Iris pigment epithelial cell (primary cell): ENCODE measurements at places on chromosomes 12 and 14.

DNA sequence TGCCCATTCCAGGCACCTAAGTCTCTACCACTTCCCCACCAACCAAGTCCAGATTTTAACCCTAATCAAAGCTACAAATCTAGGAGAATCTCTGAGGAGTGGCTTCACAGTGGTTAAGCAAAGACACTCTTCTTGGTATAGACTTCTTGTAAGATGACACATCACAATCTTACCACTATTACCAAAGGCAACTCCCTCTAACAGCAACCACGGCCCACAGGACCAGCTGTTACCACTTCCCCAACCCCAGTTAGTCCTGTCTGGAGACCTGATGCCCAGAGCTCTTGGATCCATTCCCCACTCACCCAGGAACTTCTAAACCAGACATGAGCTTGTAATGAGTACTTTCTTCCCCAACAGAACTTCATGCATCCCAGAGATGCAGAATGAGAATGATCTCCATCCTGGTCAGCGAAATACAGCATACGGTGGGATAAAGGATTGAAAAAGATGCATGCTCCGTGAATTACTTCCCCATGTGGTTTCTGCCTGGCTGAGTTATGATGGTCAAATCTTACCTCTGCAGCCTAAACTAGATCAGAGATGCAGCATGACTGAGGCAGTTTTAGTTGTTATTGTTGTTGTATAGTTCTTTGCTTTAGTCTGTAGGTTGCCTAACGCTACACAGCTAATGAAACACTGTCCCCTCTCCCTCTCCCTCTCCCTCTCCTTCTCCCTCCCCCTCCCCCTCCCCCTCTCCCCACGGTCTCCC lies 87.7 kb upstream of the FOXN3 start:
- DNase-seq = peak; percentile 78

DNA sequence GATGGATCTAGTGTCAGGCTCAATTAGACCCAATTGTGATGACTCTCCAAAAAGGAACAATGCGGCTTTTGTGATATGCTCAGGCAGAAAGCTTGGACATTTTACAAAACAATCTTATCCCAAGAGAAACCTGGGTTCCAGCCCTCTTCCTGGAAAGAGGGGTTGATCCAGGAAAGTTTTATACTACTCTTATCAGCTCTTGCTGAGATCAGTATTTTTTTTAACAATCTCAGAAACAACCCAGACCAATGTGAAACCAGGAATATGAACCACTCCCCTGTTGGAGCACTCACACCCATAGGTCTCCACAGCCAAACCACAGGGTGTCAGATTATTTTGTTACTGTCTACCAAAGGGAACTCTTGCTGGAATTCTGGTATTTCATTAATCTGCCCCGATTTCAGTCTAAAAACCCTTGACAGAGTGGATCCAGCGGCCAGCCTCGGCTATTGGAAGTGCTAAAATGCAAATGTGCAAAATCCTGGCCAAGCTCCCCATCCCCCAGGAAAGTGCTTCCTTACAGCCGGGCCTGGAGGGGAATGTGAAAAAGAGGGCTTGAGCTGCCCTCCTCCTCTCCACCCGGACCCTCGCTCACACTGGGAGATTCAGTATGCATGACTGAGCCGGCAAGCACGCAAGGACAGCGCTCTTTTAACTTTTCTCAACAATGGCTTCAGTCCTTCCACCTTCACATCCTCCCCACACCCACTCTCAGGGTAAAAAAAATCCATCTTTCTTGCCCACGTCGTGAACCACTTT lies 4.0 kb downstream of the FBXL14 start:
- DNase-seq = peak; percentile 56

GRCh38 chr14:49623941-49624839 lies 3.6 kb downstream of the MGAT2 start:
- DNase-seq = peak; percentile 40

- peak; percentile 61 for DNase-seq
These were observed 41.9 kb downstream of the ATP23 start for GRCh38 chr12:57983146-57983857.

DNA sequence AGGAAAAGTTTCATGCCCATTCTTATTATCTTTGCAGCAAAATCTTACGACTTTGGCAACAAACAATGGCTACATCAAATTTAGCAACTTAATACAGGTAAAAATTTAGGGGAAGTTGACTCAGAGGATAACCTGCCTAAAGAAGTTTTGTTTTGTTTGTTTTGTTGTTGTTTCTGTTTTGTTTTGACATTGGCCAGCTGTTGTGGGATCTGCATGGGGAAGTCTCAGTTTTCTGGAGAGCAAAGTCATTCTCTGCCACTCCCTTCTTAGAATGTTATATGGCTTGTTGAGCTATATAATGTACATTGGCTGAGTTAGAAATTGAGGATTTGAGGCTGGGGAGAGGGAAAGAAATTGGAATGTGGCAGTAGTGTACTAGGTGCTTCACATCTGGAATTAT lies 109.5 kb downstream of the NT5DC3 start:
- no peak for DNase-seq

- DNase-seq = no peak
These were observed 10.1 kb upstream of the TC2N start for GRCh38 chr14:91877376-91877915.

- no peak for DNase-seq
These were observed 23.5 kb upstream of the BHLHE41 start for GRCh38 chr12:26148291-26148690.

DNA sequence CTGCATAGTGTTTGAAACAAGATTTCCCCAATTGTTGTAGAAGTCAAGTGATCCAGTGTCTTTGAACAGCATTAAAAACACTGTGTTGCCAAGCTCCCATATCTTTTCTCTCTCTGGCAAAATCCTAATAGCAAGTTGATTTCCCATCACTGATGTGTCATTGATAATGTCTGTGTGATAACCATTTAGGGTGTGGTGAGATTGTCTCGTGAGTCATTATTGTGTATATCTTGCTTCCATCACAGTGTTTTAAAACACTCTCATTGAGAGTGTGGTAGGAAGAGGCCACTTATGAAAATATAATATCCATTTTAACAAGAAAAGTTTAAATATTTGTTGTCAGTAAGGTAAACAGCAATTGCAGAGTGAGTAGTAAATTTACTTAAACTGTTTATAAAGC lies 74.7 kb downstream of the PRORP start:
- DNase-seq = peak; percentile 54

DNA sequence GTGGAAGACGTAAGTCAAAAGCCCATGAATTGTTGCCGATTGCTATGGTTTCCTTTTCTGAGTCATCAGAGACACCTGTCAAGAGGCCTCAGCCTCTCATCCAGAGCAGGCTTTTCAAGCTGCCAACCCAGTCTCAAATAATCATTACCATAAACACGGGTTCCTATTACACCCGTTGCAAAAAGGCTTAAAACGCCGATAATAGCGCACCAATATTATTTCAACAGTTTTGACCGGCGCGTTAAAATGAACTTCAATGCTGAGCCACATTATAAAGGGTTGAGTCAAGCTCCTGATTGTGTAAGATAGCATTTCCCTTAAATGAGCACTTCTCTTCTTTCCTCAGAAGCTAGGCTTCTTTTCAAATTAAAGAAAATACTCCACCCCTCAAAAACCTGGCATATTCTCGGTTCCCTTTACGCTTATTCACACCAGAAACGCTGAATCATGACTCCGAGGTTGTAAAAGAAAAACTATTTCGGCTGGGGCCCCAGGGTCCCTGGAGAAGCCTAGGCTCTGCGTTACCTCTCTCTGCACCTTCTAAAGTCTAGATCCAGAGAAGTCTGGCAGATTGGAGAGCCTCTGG lies 1.4 kb downstream of the TMTC1 start:
- peak; percentile 93 for DNase-seq

DNA sequence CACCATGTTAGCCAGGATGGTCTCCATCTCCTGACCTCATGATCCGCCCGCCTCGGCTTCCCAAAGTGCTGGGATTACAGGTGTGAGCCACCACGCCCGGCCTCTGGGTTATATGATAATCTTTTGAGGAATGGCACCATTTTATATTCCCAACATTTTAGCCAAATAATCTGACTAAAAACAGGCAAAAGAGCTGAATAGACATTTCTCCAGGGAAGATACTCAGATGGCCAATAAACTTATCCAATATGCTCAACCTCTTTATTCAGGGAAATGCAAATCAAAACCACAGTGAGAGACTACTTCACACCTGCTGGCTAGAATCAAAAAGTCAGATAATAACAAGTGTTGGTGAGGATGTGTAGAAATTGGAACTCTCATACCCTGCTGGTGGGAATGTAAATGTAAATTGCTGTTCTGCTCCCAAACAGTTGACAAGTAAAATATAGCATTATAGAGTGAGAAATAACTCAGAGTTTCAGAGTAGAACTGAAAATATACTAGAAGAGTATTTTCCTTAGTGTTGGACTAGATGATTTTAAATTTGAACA lies 80.0 kb downstream of the RCOR1 start:
- no peak for DNase-seq

GRCh38 chr12:12520273-12520672 lies 42.4 kb downstream of the DUSP16 start:
- no peak for DNase-seq

GRCh38 chr12:53036802-53037201 lies 13.1 kb upstream of the TNS2 start:
- no peak for DNase-seq

GRCh38 chr14:95361373-95362137 lies 41.8 kb upstream of the CLMN start:
- DNase-seq = peak; percentile 15

GRCh38 chr12:6980740-6981139 lies 10.0 kb downstream of the EMG1 start:
- no peak for DNase-seq

DNA sequence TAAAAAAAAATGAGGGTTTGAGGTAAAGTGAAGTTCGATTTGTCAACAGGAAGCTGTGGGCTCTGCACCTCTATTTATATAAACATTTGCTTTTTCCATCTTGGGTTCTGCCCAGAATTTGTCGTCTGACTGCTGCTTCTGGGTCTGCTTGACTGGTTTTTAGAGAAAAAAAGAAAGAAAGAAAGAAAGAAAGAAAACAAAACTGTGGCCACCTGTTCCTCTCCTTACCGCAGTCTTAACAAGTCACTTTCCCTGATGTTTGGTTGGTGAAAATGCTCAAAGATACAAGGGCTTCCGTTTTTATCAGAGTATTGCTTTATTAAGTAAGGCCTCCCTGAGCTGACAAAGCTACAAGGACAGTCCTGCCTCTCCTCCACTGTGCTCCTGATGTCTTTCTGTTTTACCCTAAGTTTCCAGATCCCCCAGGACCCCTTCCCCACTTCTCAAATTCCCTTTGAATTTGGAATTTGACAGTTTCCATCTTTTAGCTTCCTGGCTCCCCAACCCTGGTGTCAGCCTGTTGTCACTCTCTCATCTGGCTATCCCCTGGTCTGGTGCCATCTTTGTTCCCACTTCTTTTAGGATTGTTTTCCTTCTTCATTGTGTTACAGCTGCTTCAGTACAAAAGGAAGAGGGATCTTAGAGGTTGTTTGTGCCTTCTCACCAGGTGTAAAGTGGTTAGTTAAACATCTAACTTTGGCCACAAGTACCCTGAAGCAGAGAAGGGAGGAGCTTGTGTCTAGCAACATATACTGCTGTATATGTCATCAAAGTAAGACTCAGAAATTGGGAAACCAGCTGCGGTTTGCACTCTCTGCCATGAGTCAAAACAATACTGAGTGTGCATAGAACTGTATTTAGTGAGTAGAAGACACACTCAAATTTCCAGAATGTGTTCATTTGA lies 18.0 kb downstream of the MFAP5 start:
- no peak for DNase-seq

DNA sequence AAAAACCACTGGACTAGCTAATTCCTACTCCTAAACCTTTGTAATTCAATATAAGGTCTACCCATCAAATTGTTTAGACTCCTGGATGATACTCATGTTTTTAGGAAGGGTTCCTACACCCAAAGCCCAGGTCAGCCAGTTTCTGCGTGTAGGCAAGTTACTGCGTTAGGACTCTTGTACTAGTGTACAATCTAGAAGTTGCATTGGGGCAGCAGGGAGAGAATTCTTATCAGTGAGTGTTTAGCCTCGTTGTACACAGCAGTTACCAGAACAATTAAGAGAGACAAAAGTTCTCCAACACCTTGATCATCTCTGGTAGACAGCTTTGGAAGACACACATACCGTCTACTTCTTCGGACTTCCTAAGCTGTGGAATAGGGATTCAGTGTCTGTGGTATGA lies 29.2 kb downstream of the FBXL14 start:
- DNase-seq = no peak

- DNase-seq = no peak
These were observed 77.3 kb upstream of the CNTN1 start for GRCh38 chr12:40614923-40615322.

DNA sequence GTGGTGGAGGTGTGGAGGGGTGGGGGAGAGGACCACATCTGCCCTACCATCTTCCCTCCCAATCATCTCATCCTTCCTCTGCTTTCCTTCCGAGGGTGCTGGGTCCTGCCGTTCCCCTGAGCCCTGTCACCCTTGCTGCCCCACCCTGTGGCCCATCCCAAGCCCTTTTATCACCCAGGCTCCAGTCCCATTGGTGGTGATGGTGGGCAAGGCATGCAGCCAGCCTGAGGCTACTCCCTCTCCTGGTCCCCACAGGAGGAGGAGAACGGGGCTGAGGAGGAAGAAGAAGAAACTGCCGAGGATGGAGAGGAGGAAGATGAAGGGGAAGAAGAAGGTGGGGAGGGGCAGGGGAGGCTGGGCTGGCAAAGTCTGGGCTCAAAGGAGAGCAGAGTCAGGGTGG lies 2.7 kb upstream of the LAG3 start:
- DNase-seq = no peak

GRCh38 chr14:74979442-74980397 lies 23.0 kb upstream of the EIF2B2 start:
- DNase-seq = peak; percentile 46
